ENCODE measurements at places on chromosomes 12 and 14. TPM values are rescaled to one million over a fixed set of nuclear protein-coding genes. Genes with fewer than 3 reads are reported as not detected.

SERPINA10 gene
- total RNA-seq = not detected

- no peak for DNase-seq
These were observed 84.8 kb downstream of the BICD1 start for GRCh38 chr12:32191445-32191844.

TMPRSS12 gene
- total RNA-seq = not detected

GRCh38 chr12:48980953-48981756 is 3.0 kb downstream of the WNT1 start:
- DNase-seq = no peak

GRCh38 chr12:83224012-83224411 is 537.3 kb downstream of the TMTC2 start:
- DNase-seq = no peak

PLBD2 gene
- total RNA-seq = 38.1 TPM

WDR20 gene
- 24.8 TPM for total RNA-seq

- DNase-seq = no peak
These were observed 7.9 kb downstream of the SLC10A1 start for GRCh38 chr14:69789118-69789640.

DNA sequence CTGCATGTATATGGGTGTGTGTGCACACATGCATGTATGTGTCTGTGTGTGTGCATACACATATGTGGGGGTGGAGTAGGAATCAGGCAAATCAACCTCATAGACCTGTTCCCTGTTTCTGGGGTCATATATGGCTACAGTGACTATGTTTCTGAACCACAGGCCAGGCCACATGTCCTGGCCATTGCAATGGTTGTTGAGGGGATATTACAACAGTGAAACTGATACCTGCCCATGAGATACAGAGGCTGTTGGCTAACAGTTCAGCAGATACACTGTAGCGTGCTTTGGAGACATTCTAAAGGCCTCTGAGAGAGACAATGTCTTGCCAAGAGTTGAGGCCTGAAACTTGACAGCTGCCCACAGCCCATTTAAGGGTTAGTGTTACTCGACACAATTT is 47.3 kb upstream of the FOS start:
- DNase-seq = no peak

FOXM1 gene
- 8.1 TPM for total RNA-seq

PAX9 gene
- 1.5 TPM for total RNA-seq

CMA1 gene
- total RNA-seq = not detected

- no peak for DNase-seq
These were observed 65.1 kb upstream of the NCOR2 start for GRCh38 chr12:124632519-124632984.

DNA sequence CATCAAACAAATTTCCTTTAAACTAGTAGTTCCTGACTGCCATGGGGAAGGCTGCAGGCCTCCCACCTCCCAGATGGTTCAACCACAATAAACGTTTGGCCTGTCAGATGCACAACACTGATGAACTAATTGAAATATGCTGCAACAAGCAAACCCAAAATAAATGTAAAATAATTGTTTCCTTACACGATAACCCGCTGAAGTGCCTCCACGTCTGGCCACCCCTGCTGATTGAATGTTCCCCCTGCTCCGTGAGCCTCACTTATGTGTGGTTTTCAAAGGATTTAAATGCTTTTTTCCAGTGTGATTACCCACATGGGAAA is 8.4 kb downstream of the PITPNM2 start:
- no peak for DNase-seq

GRCh38 chr14:71240171-71240570 is 332.9 kb downstream of the PCNX1 start:
- no peak for DNase-seq

GRCh38 chr12:111664499-111664898 is 21.3 kb downstream of the BRAP start:
- no peak for DNase-seq

- DNase-seq = no peak
These were observed 7.9 kb downstream of the VWF start for GRCh38 chr12:6116471-6117021.
